ENCODE measurements at places on chromosomes 6 and 20.

DNA sequence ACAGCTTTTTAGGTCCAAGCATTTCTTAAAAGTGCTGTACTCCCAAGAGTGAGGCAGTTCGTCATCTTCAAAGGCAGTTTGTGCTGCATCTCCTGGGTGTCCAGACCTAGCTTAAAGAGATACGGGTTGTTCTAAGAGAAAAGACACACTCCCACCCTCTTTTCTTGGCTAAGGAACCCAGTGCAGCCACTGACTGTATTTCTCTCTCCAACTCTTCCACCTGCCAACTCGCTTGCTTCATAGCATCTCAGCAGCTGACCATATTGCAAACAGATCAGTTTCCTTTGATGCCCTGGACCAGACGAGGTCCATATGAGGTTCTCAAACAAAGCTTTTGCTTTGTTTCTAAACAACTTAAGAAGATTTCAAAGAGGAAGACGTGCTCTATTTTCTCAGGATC lies 101.1 kb downstream of the ISM1 start:
- DNase-seq, result no peak

- no peak for DNase-seq
These were observed 7.1 kb downstream of the CABLES2 start for GRCh38 chr20:62400021-62400420.

- DNase-seq, result no peak
These were observed at the start of gene SYCP2 for GRCh38 chr20:59933296-59933848. SYCP2 (minus strand) TSS chr20:59933637; CDS start chr20:59922413, 11,224 bp downstream.

- no peak for DNase-seq
These were observed 21.5 kb upstream of the MRGBP start for GRCh38 chr20:62774762-62775161.

GRCh38 chr6:1862411-1862810 lies 252.7 kb downstream of the FOXC1 start:
- no peak for DNase-seq

DNA sequence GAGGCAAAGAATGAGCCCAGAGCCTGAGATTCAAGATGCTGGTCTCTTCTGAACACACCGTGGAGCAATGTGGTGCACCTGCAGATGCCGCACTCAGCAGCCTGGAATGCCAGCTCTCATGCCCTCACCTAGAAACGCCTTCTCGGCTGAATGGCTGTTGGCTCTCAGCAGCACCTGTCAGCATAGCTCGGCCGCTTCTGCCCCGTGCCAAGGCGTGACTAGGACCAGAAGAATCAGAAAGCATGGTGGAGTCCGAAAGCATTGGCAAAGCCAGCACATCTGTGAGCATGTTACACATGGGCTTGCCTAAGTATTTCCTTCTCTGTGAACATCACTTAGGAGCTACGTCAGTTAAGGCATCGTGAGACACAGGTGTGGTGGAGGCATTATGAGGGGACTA lies 140.8 kb downstream of the MAP3K4 start:
- DNase-seq, result no peak

GRCh38 chr20:32535316-32535952 lies 49.7 kb downstream of the NOL4L start:
- DNase-seq, result no peak

DNA sequence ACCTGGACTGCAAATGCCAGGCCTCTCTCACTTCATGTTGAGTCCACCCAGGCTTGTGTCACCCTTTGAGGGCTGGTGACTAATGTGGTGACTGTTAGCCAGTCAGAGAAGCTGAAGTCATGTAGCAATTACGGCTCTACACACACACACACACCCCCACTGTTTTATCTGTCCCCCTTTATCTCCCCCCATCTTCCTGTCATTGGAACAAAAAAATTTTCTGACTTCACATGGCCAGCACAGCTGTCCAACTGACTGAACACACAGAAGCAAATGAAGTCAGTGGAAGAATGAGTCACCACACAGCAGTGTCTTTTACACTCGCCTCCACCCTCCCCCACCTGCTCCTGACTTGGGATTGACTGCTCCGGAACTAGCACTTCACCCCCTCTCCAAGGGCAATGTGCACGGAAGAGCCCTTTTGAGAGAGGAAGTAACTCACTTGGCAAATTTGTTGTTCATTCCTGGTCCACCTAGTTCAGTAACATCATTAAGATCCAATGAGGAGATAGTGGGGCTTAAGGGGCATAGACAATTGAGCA lies 198.0 kb downstream of the RNF144B start:
- no peak for DNase-seq

- DNase-seq, result no peak
These were observed 22.4 kb upstream of the SLC9A8 start for GRCh38 chr20:49790077-49790798.

GRCh38 chr6:122476131-122476530 lies 4.5 kb upstream of the SERINC1 start:
- DNase-seq, result no peak

DNA sequence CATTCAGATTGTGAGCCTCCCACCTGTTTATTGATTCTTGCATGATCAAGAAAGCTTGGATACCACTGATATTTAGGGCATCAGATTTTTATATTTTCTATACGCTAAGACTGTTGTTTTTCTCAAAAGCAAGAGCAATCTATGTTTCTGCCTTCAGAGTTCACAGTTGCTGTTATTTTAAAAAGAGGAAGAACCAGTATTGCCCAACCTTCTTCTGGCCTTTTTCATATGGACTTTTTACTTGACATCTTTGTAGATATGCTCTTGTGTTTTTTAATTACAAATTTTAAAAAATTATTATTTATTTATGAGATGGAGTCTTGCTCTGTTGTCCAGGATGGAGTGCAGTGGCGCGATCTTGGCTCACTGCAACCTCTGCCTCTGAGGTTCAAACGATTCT lies 28.9 kb downstream of the SLC17A5 start:
- DNase-seq, result no peak

DNA sequence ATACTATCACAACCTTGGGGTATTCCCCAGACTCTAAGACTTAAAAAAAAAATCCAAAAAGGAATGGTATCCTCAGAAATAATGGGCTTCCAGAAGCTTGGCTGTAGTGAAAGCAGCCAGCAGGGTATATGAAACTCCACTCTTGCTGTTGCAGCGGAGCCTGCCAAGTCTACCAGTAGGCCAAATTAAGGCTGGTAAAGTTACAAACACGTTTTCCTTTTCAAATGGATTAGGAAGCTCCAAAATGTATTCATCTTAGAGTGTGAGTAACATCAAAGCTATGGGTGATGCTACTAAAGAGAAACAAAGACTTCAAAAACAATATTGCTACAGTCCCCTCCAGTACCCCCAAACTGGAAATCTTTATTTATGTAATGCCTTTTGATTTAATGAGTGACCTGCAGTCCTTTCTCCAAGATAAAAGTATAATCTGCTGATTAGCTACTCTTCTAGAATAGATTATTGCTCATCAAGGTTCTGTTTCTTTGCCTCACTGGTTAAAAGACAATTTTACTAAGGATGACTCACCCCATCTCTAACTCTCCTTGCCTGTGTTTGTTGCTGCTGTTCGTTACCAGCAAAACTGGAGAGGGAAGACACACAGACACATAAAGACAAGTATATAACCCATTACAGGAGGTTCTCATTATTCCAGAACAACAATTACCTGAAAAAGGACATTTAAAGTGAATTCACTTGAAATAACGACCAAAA lies 84.9 kb downstream of the BTBD9 start:
- no peak for DNase-seq

- no peak for DNase-seq
These were observed 51.3 kb upstream of the GLP1R start for GRCh38 chr6:38997128-38997761.

DNA sequence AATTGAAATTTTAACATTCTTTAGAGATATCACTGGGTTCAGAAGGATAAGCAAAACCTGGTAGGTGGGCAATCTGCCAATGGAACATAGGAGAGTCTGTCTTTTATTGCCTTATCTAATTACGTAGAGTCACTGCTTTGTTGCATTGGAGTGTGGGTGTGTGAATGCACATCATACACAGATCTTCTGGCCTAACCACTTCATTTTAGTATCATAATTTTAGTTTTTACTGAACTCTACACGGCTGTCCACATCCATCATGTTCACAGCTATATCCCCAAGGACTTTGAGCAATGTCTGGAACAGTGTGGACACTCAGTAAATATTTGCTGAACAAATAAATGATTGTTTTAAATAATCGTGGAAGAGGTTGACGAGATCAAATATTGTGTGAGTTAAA lies 104.6 kb upstream of the AKIRIN2 start:
- DNase-seq, result no peak

DNA sequence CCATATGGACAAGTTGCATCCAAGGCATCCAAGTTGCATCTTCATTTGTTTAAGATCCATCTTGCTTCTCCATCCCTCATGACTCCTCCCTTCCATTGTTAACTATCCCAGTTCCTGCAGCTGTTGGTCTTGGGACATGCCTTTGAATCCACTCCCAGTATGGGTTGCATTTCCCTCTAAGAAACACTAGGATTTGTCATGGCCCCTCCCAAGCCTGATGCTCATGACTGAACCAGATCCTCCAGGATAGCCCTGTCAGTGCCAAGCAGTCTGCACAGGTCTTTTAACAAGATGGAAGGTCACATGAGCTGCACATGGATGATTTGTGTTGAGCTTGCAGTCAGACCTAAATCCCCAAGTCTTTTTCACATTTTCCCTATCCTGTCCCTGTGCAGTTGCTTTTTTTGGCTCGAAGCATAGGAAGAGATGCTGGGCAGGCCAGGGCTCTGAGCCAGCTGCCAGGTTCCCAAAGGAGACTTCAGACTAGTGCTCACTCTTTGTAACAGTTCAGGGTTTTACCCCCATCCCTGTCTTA lies 4.2 kb downstream of the PPP2R5D start:
- no peak for DNase-seq

- no peak for DNase-seq
These were observed 9.3 kb upstream of the ID1 start for GRCh38 chr20:31595654-31596411.

- no peak for DNase-seq
These were observed 286.5 kb upstream of the MARCKS start for GRCh38 chr6:113570641-113571040.

DNA sequence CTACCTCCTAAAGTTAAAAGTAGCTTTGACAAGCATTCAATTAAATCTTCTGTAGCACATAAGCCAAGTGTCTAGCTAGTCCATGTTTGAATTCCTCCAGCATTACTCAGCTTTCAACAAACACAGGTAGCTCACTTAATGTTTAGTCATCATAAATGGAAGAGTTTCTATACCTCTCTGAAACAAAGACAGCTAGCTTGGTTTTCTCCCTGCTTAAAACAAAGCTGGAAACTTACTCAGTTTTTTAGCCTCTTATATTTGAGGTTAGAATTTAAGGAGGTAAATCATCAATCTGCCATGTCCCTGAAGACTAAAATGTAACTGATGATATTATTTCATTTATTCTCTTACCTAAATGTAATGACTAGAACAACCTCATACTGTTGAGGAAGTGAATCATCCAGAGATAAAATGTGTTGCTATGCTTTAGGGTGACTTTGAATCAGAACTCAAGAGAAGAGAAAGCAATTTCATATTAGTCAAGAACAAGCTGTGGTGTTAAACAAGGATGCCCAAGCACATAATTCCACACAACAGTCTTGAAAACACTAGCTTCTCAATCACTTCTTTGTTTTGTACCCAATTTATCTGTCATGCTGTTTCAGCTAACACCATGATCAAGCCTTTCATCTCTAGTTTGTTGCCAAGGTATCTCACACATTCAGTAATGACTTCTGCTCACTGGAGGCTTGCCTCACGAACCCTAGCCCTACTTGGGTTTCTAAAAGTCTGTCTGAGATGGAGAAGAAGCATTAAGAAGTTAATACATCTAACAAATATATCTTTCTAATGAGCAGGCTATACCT lies 251.9 kb downstream of the EPM2A start:
- DNase-seq, result no peak

GRCh38 chr6:1231941-1232340 lies 80.0 kb upstream of the FOXQ1 start:
- DNase-seq, result no peak

DNA sequence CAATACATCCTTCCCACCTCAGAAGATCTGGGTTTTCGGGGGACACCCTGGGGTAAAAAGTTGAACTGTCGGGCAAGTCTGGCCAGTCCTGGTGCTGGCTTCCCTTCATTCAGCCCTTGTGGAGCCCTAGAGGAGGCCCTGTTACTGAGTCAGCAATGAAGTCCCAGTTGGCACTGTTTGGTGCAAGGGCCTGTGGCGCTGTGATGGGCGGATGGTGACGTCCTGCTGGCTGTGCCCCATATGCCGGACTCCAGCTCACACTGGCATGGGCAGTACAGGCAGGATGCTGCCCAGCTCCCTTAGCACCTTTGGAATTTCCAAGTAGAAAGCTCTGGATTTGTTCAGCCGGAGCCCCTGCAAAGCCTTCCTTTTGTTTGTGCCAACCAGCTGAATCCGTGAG lies 186.2 kb upstream of the PMEPA1 start:
- DNase-seq, result no peak

DNA sequence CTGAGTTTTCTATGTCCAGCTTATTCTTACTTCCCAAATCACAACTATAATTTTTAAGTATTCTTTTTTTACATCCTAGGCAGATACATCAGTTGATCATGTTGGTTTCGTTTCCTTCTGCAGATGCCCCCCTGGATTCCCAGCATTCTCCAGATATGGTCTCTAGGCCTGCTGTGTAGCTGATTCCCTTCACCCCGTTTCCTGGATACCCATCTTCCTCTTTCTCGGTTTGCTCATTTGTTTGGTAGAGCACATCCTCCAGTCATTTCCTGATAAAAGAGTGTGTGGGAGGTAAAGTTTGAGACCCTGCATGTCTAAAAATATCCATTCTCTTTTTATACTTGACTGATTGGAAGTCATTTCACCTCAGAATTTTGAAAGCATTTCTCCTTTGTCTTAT lies 66.4 kb downstream of the ANKS1A start:
- no peak for DNase-seq

- DNase-seq, result no peak
These were observed 40.4 kb downstream of the SNX5 start for GRCh38 chr20:17928211-17928611.

GRCh38 chr6:110654096-110654820 lies 161.0 kb downstream of the CDK19 start:
- DNase-seq, result no peak

DNA sequence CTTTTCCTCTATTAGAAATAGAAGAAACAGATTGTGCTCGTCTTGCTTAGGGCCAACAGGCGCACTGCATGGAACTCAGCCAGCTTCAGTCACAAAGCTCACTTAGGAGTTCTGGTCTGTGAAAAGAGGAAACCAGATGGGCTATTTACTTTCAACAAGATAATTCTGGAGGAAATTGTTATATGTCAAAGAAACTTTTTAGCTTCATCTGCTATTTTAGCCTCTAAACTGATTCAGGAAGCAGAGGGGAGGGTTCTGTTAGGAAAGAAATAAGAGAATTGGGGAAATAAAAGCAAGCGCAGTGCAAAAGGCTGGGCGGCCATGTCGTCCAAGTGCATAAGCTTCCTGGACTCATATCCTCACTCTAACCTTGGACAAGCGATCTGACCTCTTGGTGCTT lies 21.3 kb downstream of the PRKN start:
- no peak for DNase-seq

DNA sequence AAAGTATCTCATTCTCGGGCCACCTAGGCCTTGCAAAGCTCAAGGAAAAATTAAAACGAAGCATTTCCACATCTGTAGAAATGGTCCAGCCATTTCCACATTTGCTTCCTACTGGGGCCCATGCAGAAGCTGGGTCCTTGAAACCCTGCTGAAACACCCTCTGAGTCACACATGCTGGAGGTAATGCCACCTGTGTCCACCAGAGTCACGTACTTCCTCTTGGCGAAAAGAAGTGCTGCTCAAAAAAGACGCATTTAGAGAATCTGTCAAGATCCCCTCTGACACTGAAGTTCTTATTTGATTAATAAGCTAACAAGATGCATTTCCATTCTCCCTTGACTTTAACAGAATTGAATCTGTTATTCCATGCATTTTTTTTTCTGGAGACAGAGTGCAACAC lies 423.2 kb downstream of the PREX1 start:
- DNase-seq, result no peak

- DNase-seq, result no peak
These were observed 1.3 kb downstream of the SCUBE3 start for GRCh38 chr6:35214869-35215664.

Measured in GM12892 (cell line).